ENCODE measurements at places on chromosomes 13 and 19.

DNA sequence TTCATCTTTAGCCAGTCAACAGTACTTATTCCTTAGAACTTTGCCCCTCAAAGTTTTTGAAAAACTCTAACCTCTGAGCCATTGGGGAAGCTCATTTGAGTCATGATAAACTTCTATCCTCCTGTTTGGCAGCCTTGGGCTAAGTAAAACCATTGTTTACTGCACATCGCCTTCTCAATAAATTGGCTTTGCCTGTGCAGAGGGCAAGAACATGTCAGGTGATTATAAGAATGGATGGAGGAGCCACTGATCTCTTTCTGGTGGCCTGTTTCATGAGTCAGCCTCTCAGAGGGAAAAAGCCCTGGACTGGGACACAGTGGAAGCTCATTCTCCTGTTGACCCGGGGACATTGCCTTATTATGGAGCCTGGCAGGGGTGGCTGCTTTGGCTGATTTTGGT, 19.4 kb upstream of the PSG4 start:
- DNase-seq: no peak

GRCh38 chr19:38736036-38736412, 8.2 kb downstream of the CAPN12 start:
- no peak for DNase-seq

DNA sequence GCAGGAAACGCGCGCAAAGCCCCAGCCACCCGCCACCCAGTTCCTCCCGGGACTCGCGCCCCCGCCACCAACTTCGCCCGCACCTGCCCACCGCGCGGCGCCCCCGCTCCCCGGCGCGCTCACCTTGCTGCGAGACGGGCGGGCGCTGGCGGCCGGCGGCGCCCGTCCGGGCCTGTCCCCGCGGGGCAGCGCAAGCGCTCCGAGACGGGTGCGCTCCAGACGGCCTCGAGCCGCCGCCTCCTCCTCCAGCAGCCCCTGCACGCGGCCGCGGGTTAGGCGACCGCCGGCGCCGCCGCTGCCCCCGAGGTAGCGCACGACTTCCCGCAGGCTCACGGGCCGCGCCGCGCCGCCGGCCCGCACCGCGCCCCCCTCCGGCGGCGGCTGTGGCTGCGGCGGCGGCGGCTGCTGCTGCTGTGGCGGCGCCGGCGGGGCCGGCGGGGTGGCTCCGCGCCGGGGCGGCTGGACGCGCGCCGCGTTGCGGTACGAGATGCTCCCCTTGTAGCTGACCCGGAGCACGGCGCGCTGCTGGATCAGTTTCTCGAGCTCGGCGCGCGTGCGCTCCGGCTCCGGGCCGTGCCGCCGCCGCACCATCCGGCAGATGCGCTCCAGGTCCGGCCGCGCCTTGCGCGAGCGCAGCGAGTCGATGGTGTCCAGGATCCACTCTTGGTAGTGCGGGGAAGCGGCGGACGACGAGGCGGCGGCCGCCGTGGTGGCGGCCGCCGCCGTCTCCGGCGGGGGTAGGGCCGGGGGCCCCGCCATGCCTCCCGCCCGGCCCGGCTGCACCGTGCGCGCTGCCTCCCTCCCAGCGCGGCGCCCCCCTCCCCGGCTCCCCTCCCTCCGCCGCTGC, 666 bp downstream of the SAMD1 start:
- no peak for DNase-seq

GRCh38 chr19:6011794-6012193, 33.9 kb upstream of the RANBP3 start:
- DNase-seq: no peak

GRCh38 chr13:71722206-71722605, 144.8 kb downstream of the DACH1 start:
- no peak for DNase-seq

GRCh38 chr13:62625214-62625881, 1209.7 kb upstream of the PCDH20 start:
- no peak for DNase-seq

GRCh38 chr13:44617648-44618047, 41.5 kb upstream of the TSC22D1 start:
- no peak for DNase-seq

- no peak for DNase-seq
Observed at GRCh38 chr13:104473936-104474335, 1407.7 kb upstream of the SLC10A2 start.

- no peak for DNase-seq
Observed at GRCh38 chr13:42745655-42746054, 35.7 kb upstream of the FAM216B start.

GRCh38 chr19:53982001-53982451, 9.4 kb upstream of the CACNG6 start:
- DNase-seq: no peak

- DNase-seq: no peak
Observed at GRCh38 chr19:48844472-48844871, 8.2 kb upstream of the HSD17B14 start.

DNA sequence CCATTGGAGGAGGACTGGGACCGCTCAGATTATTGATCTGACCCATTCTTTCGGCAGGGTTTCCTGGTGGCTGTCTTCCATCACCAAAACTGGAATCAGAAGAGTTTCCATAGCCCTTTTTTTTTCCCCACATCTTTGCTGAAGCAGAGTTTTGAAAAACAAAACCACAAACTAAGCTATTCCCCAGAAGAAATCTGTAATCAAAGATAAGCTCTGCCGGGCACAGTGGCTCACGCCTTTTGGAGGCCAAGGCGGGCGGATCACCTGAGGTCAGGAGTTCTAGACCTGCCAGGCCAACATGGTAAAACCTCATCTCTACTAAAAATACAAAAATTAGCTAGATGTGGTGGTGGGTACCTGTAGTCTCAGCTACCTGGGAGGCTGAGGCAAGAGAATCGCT, 4.2 kb upstream of the ICAM1 start:
- DNase-seq: no peak

DNA sequence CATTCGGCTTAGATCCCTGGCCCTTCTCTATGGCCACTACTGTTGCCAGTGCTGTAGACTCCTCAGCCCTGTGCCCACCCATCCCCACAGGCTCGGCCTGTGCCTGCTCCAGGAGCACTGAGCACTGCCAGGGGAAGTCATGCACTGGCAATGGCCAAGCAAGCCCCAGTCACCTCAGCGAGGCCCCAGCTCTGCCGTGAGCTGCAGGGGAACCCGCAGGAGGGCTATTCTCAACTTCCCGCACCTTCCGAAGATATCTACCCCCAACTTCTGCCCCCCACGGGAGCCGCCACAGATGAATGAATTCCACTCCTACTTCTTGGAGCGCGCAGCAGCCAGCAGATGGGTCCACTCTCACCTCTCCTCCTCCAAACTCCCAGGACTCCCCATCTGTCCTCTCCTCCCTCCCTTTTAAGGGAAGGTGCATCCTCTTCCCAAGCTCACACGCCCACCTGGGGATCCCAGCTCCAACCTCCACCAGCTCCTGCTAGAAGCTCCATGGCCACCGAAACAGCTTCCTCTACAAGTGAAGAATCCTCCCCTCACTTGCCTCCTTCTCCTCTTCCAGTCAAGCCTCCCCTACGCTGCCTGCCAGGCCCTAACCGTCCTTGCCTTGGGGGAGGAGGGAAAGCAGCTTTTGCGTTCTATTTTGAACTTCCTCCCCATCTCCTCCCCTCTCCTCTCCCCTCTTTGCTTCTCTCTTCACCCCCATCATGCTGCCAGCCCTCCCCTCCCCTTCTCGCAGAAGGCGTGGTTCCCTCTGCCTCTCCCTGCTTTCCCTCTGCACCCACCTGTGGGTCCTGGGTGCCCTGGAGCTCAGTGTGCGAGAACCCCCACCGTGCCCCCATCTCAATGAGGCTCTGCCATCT, 52.2 kb downstream of the PEPD start:
- no peak for DNase-seq

- no peak for DNase-seq
Observed at GRCh38 chr13:42040730-42041010, 7.8 kb upstream of the DGKH start.

DNA sequence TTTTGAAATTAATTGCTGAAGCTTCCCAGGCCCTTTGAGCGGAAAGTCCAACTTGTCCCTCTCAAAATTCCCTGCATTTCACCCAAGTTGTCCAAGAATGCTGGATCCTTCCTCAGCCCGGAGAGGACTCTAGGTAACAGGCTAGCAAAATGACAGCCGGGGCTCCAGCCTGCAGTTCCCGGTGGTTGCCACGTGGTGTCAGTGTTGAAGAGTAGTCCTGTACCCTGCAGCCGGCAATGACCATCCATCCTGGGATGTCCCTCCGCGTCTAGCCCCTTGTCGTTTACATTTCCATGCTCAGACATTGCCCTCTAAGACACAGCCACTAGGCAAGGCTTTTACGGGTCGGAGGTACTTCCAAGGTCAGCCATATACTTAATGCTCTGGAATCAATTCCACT, 31.4 kb upstream of the MTIF3 start:
- no peak for DNase-seq

DNA sequence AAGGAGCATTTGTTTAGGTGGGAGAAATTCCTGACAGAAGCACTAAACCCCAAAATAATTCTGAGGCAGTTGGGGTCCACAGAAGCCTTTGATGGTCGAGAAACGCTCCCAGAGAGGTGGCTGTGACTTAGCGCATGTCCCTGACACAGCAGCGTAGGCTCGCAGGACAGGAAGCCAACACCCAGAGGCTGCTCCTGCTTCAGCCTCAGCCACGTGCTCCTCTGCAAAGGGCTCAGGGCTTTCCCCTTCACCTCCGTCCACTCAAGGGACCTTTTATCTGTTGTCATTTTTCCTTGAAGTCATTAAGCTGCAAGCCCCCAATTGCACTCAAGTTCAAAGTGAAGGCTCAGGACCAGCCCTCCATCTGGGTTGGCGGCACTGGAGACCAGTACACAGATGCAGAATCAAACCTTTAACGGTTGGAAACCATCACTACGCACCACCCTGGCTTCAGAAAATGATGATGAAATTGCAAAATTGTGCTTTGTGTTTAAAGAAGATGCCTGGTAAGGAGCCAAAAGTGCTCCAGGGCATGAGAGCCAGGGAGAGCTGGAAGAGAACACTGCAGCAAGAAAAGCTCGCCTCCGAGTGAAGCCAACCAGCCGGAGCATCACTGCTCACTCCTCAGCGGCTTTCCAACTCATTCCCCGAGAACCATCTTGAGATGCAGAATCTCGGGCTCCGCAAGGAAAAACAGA, 219.6 kb downstream of the RAP2A start:
- DNase-seq: no peak

DNA sequence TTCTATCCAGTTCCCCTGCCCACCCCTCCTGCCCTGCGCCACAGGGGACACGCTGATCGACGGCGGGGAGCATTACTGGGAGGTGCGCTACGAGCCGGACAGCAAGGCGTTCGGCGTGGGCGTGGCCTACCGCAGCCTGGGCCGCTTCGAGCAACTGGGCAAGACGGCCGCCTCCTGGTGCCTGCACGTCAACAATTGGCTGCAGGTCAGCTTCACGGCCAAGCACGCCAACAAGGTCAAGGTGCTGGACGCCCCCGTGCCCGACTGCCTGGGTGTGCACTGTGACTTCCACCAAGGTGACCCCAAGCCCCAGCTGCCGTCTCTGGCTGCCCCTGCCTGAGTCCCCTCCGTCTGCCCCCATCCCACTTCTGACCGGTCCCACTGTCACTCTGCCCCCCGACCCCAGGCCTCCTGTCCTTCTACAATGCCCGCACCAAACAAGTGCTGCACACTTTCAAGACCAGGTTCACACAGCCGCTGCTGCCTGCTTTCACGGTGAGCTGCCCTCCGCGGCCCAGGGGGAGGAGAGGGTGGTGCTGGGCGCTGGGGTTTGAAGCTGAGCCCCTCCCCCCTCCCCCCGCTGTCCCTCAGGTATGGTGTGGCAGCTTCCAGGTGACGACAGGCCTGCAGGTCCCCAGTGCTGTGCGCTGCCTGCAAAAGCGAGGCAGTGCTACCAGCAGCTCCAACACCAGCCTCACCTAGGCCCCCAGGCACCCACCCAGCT, 15.5 kb downstream of the STAP2 start:
- DNase-seq: no peak

DNA sequence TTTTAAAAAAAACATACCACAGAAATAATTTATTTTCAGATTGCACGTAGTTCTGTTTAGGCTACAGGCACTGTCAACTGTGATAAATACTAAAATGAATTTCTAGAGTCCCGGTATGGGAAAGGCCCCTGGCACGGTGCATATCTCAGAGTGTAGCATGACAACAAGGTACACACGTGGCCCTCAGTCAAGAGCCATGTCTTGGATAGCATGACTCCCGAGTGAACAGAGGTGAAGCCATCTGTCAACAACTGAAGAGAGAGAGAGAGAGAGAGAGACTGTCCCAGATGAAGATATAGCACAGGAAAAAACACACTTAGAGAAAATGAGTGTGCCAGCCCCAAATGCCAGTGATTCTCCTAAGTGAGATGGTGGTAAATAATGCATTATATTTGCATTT, 297.5 kb downstream of the MYO16 start:
- DNase-seq: no peak

DNA sequence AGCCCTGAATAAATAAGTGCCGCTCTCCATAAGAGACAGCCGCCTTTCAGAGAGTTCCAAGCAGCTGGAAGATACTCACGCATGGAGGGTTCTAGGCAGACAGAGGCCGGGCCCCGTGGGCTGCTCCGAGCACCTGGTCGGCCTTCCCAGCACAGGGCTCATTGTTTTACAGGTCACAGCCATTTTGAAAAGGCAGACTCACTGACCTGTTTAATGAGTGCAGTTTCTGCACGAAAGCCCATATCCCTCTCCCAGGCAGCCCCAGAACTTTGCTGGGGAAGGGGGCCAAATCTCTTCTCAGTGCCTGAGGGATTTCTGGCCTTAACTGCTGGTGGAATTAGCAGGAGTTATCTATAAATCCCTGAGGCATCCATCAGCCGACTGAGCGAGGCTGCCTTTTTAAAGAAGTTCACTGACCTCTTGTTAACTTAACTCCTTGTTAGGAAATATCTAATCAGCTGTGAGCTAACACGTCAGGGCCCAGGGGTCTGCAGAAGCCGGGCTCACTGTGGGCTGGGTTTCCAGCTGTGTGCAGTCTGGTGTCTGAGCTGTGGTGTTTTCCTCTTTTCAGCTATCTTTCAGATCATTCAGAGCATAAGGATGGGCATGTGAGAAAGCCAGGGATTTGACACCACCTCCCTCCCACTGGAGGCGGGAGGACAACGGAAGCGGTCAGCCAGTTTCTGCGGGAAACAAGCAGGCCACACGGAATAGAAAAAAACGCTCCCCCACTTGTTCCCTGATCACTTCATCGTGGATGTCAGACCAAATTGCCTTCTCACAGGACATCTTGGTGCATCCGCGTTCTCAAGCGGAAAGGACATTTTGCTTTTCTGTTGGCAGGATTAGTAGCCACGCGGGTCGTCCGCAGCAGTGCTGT, 23.3 kb downstream of the SERP2 start:
- DNase-seq: no peak

- DNase-seq: no peak
Observed at GRCh38 chr13:99417201-99418102, 83.8 kb upstream of the TM9SF2 start.

GRCh38 chr13:82364525-82364924, 1517.7 kb downstream of the SLITRK1 start:
- no peak for DNase-seq

- DNase-seq: no peak
Observed at GRCh38 chr13:97239306-97239705, 17.2 kb downstream of the MBNL2 start.

- DNase-seq: no peak
Observed at GRCh38 chr19:4367781-4368127, 24.4 kb downstream of the MPND start.

- DNase-seq: no peak
Observed at GRCh38 chr13:44876782-44877324, 112.4 kb downstream of the NUFIP1 start.

Data from muscle of arm (tissue), 14 donors.